Activated T-cell treated with anti-CD3 and anti-CD28 coated beads, Interleukin-2, amount 50 U/mL, for 24 hours (primary cell): ENCODE measurements at places on chromosomes 4 and X.

DNA sequence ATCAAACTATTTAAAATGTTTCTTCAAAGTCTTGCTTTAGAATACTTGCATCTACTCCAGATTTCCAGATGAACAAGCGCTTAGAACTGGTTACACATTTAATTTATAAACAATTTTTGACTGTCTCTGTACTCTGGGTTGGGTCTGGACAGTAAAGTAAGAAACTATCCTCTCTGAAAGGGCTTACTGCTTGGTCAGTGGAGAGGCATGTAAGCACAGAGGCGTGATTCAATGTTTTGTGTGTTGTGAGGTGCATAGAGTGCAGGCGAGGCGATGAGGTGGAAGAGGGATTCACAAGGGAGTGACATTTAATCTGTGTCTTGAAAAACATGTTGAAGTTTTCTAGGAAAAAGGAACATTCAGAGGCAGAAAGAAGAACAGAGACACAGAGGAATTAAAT lies 231.4 kb downstream of the VEGFC start:
- DNase-seq = no peak

DNA sequence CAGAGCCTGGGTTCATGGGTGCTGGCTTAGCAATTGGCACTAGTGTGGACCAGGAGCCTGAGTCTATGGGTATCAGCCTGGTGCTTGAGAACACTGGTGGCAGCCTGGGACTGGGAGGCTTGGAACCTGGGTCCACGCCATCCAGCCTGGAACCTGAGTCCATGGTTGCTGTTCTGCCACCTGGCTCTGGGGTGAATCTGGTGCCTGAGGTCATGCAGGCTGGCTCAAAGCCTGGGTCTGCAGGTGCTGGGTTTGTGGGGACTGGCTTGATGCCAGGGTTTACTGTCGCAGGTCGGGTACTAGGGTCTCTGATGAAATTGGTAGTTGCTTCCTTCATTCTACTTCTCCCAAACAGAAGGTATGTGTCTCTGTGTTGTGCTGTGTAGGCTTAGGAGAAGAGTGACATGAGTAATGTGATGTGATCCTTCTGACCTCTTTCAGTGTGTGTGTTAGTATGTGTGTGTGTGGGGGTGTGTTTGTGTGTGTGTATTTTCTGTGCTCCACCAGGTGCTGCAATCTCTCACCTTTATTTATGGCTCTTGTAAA lies 517.0 kb upstream of the EPHA5 start:
- DNase-seq = no peak

- no peak for DNase-seq
Observed at GRCh38 chrX:37976153-37976552, 30.2 kb upstream of the SYTL5 start.

DNA sequence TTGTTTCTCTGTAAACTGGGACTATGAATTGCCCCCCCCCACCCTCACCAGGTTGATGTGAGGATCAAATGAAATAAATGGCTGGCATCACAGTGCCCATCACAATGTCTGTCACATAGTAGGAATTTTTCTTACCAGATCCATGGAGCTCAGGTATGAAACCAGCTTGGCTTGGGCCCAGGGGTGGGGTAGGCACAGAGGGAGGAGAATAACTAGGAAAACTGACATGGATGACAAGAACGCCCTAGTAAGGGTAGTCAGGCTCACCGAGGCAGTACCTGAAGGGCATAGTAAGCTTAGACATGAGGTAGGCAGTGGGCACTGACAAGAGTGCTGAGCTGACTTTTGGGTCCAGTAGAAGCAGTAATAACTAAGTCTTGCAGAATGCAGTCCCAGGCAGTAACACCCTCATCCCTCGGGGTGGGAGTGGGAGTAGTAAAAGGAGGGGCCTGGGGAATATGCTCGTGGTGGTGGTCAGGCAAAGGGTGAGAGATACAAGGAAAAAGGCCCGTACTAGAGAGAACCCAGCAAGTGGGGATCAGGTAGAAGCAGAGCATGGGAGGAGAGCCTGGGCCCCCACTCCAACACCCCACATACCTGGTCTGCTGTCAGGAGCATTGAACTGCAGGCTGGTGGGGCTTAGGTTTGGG lies 155.9 kb upstream of the PJA1 start:
- no peak for DNase-seq

DNA sequence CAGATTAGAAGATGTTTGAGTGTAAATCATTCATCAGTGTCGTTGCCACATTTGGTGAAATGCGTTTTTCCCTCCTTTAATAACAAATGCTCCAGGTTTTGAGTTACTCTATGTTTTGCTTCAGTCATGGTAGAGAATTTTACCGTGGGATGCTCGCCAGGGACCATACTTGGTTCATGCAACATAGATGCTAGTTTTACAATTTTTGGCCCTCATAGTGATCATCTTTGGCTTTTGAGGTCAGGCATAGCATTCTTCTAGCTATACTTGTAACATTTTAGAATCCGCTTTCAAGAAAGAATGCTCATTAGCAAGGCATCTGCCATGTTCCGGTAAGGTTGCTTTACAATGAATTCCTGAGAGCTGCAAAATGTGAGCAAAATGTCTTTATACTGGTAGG lies 147.2 kb downstream of the SPCS3 start:
- DNase-seq = no peak

DNA sequence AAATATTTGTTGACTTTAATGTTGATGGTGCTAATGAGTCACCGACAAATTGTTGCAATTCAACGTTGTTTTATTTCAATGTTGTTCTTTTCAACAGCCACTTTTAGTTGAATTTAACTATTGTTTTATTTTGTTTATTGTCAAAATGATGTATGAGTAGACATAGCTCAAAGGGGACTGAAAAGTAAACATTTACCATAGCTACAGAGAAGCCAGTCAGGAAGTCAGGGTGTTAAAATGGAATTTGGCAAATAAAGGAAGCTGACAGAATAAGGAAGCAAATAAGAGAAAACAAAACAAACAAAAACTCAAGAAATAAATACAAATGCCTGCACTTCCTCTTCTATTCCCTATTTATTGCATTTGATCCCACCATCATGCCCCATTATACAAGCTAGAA lies 648.4 kb upstream of the HTR2C start:
- no peak for DNase-seq

DNA sequence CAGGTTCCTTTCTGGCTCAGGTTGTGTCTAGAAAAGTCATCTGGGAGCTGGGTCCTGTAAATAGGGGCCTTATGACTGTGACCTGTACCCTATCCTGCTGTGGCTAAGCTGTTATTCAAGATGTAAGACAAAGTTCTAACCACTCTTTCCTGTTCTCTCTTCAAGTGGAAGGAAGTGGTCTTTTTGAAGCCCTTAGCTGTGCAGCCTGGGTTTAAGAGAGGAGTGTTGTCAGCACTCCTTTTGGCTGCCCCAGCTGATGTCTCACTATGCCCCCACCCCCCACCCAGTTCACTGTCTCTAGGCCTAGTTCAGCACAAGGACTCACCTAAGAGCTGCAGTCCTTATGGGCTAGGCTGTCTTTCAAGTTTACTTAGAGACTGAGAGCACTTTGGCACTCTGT lies 1069.5 kb downstream of the FAM133A start:
- DNase-seq = no peak

- no peak for DNase-seq
Observed at GRCh38 chr4:20992002-20992401, 291.7 kb downstream of the PACRGL start.

DNA sequence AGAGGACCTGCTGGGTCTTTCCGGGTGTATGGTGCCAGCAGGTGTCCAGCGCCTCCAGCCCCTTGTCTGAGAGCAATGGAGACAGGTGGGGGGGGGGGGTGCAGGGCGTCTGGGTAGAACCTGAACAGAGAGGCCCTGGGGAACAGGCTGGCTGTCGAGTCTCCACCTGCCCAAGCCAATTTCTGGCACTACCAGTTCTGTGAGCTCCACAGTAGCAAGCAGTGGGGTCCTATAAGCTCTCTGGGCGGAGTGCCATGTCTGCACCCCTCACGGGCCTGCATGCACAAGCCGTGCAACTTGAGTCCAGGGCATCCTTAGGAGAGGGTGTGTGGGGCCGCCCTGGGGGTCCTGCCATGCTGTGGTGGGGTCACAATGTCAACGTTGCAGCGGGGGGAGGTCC lies 10.1 kb upstream of the FGFR3 start:
- DNase-seq = no peak

DNA sequence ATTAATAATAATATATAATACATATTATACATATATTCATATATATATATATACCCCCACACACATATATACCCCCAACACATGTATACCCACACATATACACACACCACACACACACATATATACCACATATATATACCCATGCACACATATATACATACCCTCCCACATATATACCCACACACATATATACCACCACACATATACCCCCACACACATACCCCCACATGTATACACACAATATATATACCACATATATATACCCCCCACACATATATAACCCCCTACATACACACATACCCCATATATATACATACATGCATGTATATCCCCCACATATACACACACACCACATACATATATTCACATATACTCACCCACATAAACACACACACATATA lies 52.0 kb downstream of the NSG1 start:
- no peak for DNase-seq

DNA sequence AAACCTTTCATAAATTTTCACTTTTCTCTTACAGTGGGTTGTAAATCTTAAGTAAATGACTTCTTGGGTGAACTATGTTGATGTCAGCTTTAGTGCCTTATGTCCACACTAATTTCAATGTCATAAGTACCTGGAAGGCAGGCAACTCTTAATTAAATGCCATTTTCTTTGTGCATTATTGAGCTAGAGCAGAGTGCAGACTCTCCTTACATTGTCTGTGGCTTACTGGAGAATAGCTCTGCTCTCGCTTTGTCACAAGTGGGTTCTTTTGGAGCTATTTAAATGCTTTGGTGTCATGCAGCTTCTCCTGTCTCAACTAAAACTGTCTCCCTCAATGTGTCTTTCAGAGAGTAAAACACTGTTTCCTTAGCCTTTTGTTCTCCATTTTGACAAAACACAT lies 411.6 kb downstream of the STIM2 start:
- no peak for DNase-seq

DNA sequence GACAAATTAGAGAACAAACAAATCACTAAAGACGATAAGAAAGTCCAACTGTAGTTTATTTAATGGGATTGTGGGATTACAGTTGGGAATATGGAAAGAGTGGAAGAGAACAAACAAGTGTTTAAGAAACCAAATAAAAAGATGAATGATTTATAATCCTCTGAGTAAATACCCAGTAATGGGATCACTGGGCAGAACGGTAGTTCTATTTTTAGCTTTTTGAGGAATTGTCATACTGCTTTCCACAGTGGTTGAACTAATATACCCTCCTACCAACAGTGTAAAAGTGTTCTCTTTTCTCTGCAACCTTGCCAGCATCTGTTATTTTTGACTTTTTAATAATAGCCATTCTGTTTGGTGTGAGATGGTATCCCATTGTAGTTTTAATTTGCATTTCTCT lies 15.0 kb downstream of the C4orf51 start:
- no peak for DNase-seq

GRCh38 chrX:38335382-38335781 lies 8.1 kb upstream of the RPGR start:
- no peak for DNase-seq

- peak; percentile 27 for DNase-seq
Observed at GRCh38 chr4:3301450-3302172, 8.8 kb downstream of the RGS12 start.

DNA sequence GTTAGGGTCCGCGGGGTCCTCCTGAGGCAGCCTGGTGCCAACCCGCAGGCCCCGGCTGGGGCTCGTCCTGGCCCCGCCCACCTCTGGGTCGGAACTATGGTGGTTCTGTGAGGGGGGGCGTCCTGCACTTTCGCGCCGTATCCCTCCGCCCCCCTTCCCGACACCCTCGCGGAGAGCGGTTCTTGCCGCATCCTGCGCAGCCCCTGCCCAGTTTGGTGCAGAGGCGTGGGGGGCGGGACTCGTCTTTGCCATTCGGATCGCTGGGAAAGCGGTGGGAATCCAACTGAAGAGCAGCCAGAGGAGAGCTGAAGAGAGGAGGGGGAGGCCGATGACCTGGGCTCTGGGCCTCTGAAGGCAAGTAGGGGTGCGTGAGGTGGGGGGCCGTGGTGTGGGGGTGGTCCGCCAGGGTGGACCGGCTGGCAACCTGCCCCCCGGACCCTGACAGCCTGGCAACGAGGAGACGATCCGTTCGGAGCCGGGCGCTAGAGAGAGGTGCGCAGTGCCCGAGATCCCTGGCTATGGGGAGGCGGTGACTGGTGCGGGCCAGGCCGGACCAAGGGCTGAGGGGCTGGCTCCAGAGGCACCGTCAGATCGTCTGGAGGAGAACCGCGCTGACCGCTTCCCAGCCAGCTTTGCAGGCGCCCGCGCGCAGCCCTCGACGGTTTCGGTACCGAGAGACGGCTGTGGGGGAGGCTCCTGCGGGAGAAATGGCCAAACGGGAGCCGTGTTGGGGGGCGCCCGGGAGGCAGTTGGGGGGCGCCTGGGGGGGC lies at the start of gene GPRASP1:
TSS of gene GPRASP1 (plus strand) at position 242 of the 770 bp plus-strand sequence. CDS start 2,431 bp downstream, outside the sequence.
- peak; percentile 66 for DNase-seq

DNA sequence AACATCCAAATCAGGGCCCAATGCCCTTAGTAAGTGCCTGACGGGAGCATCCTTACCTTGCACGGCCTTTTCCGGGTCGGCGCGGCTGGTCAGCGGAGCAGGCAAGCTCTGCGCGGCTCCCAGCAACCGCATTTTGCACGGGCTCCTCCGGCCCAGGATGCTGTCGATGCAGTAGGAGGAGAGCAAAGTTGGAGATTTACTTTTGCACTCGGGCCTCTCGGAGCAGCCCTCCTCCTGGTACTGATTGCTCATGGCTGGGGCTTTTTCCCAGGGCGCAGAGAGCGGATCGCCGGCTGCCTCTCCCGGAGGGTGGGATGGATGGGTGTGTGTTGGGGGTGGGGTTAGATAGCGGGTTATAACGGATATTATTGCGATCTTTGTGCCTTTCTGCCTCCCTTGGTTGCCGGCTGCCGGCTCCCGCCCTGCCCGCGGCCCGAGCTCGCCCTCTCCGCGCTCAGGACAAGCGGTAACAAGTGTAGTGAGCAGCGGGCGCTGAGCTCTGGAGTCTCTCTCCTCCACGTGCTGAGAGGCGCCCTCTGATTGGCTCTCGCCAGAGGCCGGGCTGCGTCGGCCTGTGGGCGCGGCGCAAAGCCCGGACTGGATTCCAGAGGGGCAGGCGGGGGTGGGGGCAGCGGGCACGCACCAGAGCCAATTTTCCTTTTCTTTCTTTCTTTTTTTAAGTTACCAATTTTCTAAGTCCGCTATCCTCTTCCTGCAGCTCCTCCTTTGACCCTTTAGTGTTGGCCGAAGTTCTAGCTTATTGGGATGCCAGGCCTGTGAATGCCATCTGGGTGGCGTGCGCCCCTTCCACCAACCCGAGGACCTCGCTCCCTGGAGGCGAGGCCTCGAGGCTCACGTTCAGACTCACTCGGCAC lies at the start of gene ARX:
TSS of gene ARX (minus strand) at position 480 of the 875 bp plus-strand sequence. CDS start at position 252, 228 bp downstream.
- DNase-seq = peak; percentile 49
